NCI-H1092 (cell line): ENCODE measurements at places on chromosomes 2 and 18.

- DNase-seq, result no peak
Measured at GRCh38 chr2:46248171-46248570, 49.0 kb upstream of the EPAS1 start.

DNA sequence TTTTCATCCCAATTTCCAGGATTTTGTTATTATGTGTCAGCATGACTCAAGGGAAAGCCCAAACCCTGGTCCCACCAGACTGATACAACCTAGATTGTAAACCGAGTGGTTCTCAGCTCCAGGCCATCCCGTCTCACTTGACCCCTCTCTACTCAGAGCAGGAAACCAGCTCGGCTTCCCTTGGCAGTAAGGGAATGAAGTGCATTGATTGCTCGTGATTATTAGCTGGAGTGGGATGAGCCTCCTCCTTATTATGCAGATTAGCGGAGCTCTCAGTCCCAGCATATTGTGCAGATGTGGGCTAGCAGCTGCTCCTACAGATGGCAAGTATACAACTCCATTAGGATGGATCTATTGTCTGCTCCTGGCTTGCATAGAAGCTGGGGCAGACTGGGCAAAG is 167.6 kb downstream of the LNPK start:
- DNase-seq, result no peak

- DNase-seq, result no peak
Measured at GRCh38 chr2:145845923-145846322, 1326.0 kb upstream of the ZEB2 start.

GRCh38 chr2:175282300-175282699 is 100.8 kb upstream of the ATP5MC3 start:
- DNase-seq, result peak; percentile 18

DNA sequence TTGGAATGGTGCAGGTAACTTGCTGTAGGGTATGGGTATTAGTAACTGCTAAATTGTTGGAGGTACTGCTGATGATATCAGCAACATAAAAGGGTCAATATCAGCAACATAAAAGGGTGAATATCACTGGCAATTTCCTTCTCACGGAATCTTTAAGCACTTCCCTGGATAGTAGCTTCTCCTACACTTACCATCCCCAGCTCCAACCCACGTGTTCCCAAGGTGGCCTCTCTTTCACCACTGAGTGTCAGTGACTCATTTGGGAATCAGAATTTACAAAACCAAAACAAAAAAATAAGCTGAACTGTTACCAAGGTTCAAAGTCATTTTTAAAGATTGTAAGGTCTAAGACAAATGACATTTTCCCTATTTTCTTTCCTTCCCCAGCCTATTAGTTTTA is 70.8 kb downstream of the LRP2 start:
- no peak for DNase-seq

DNA sequence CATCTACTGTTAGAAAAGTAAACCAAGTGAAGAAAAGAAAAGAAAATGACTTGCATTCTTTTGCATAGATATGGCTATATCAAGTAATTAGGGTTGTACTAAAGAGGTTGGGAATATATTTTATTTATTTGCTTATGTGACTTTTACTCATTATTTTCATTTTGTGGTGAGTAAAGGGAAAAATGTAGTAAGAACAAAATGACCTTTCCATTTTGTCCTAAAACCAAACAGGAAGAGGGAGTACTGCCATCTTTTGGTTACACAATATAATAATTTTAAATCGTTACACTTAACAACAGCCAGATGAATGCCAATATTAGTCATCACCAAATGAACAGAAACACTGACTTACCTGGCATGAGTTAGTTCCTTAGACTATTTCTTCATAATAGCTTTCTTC is 47.3 kb upstream of the NDUFV2 start:
- DNase-seq, result no peak

DNA sequence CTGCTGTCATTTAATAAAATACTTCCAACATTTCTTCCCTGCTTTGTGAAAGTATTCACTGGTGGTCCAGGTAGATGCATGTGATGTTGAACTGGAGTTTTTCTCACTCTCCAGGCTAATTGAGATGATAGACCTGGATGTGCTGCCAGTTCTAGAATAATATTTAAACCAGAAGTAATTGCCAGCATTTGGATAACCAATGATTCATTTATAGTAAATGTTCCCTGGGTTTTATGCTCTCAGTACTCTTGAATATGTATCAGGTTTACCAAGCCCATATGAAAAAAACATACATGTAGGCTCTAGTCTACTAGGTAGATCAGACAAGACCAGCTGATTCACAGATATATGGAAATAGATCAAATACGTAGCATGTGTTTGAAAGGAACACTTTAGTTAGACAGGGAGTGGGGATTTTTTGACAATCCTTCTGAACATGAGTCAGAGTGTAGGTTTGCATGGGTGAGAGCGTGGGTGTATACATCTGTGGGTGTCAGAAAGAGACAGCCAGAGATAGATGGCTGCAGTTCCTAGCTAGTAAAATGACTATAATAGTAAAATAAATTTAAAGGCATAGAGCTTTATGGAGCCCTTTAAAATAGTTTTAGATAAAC is 115.1 kb downstream of the NAB1 start:
- no peak for DNase-seq

DNA sequence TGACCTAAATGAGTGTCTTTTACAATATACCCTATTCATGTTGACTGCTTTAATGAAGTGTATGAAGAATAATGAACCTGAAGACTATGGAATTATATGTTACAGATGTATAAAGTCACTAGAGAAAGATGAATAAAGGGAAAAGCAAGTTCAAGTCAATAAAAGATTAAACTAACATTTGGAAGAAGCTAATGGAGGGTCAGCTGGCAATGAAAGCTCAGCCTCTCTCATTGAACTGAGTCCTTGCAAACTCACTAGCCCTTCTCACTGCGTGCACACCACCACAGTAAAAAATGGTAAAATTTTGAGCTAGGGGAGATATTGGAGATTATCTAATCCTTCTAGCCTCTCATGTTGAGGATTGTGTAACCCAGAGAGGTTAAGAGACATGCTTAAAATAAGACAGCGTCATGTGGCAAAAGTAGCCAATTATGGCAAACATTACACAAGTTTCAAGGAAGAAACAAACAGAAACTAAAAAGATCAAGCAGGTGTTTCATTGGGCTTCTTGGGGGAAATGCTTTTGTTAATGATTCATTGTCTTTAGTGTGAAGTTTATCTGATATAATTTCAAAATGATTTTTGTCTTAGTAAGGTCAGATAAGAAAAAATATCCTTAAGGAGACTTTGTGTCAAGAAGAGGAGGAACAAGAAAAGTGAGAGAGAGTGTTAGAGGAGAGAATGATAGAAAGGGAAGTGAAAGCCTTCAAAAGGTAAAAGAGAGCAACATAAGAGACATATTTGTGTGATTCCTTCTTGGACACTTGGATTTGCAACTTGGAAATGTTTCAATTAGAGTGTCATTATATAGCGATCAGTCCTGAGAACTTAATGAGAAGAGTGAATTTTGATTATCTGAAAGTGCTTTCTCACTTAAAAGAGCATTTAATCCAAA is 893.7 kb upstream of the FAM98A start:
- DNase-seq, result no peak

- no peak for DNase-seq
Measured at GRCh38 chr2:120736624-120737339, 1.1 kb downstream of the GLI2 start.

GRCh38 chr2:196112418-196113034 is 43.9 kb upstream of the DNAH7 start:
- DNase-seq, result no peak

- DNase-seq, result no peak
Measured at GRCh38 chr2:121478996-121479745, 51.5 kb upstream of the RNU4ATAC start.

GRCh38 chr2:240823449-240824336 is 3.7 kb upstream of the KIF1A start:
- DNase-seq, result no peak

- DNase-seq, result no peak
Measured at GRCh38 chr2:91477731-91478672, 2786.5 kb downstream of the RPIA start.

GRCh38 chr18:77098538-77099174 is 33.9 kb downstream of the MBP start:
- no peak for DNase-seq

DNA sequence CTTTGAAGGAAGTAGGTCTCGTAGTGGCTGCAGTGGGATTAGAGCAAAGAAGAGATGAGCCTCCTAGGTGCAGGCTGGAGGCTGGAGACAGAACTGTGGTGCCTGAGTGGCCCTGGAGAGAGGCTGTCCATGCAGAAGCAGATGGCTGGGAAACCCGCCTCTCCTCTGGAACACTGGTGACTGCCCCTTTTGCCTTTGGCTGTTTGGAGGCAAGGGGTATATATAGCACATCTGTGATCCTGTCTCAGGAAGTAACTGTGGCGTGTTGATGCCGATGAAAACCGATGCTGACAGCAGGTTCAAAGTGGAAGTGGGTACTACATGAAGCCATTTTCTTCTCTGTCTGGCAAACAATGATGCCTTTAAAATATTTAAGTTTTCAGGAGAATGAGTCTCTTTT is 43.5 kb downstream of the SLC9A2 start:
- DNase-seq, result no peak

DNA sequence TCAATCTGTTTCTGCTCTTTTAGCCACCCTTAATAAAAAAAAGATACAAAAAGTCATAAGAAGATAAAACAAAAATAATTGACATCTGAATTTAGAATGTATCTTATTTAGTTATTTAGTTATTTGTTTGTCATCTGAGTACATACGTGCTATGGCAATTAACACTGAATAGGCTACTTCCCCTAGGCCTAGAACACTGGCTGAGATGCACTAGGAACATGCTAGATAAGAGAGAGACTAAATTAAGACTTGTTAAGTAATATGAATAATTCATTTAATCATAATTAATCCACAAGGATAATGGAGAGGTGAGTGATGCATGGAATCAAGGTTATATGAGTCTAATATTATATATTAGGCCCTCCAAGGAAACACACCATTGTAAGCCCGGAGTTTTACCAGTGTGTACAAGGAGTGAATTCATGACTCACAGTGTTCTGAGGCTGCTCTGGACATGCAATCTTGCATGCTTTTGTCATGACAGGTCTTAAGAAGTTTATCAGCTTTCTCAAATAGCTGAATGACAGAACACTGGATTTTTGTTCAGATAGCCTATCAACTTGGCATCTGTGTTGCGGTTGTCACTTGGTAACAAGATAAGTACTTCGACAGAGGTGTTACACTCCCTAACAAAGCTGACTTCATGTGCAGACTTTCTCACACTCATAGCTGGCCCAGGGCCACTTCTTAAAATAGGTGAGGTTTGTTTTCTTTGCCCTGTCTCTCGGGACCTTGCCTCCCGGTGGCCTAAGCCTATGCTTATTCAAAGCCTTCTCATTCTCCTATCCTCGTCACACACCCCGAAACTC is 5.0 kb upstream of the SERPINB2 start:
- no peak for DNase-seq

DNA sequence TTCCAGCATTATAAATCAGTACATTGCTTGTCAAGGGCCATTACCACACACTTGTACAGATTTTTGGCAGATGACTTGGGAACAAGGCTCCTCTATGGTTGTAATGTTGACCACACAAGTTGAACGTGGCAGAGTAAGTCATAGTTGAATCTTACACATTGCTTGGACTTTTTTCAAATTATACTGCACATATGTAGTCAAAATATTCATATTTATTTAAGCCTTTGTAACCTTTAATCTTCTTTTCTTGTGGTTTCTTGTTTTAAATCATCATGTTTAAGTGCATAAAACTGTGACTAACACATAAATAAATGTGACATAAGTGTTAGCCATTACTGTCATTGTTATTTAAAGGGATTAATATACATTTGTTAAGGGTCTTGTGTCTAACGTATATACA is 52.1 kb upstream of the EPB41L5 start:
- DNase-seq, result no peak

DNA sequence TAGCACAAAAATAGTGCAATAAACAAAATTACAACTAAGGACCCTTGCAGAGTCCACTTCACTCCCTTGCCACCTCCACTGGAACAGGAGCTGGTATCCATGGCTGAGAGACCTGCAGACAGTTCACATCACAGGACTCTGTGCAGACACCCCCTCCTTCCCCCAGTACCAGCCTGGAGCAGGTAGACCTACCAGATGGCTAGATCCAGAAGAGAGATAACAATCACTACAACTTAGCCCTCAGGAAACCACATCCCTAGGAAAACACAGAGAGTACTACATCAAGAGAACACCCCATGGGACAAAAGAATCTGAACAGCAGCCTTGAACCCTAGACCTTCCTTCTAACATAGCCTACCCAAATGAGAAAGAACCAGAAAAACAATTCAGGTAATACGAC is 49.8 kb downstream of the FBXO15 start:
- no peak for DNase-seq

DNA sequence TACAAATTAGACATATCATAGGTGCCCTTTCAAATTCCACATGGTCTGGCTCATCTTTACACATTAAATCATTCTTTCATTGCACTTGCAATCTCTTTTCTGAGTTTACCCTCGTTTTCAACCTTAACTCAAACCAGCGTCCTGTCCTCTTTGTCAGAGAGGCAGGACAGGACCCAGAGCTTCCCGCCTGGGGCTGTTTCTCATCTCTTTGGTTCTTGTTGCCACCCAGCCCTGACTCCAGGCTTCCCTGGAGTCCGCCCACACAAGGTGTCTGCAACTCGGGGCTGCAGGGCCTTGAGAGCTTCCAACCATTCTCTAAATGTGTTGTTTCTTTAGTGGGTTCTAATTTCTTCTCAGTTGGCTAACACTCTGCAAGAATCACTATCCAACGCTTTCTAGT is 24.4 kb downstream of the RBMS1 start:
- DNase-seq, result no peak

DNA sequence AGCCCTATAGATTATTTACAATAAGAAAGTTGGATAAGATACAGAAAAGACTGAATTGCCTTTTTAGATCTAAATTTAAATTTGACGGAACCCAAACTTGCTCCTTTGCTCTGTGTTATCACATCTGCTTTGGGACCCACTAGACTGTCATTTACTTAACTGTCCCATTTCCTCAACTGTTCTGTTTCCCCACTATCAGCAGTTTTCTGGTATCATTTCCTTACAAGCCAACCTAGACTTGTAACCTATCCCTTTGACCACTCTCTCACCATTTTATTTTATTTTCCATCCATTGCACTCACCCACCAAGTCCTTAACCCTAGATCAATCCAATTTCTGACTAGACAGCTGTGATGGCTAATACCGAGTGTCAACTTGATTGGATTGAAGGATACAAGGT is 38.6 kb upstream of the CD28 start:
- DNase-seq, result no peak

GRCh38 chr2:215644233-215644897 is 208.5 kb upstream of the FN1 start:
- DNase-seq, result no peak

DNA sequence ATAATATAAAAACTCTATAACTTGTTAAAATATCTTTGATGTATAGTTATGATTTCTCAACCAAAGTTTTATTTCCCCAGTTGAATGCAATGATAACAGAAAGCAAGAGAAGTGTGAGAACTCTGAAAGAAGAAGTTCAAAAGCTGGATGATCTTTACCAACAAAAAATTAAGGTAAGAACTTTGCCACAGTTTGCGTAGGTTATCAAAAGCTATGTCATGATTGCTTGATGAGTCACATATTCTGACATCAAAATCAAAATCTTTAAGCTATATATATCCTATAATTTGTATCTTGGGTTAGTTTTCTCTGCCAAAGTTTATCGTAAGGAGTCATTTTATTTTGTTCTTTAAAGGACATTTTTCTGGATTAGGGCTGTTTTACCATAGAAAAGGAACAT is 35.0 kb downstream of the NDC80 start:
- DNase-seq, result no peak
